Activated CD4-positive, alpha-beta T cell treated with anti-CD3 and anti-CD28 coated beads, Interleukin-2, amount 50 U/mL, for 48 hours (primary cell): ENCODE measurements at places on chromosomes 4 and X.

DNA sequence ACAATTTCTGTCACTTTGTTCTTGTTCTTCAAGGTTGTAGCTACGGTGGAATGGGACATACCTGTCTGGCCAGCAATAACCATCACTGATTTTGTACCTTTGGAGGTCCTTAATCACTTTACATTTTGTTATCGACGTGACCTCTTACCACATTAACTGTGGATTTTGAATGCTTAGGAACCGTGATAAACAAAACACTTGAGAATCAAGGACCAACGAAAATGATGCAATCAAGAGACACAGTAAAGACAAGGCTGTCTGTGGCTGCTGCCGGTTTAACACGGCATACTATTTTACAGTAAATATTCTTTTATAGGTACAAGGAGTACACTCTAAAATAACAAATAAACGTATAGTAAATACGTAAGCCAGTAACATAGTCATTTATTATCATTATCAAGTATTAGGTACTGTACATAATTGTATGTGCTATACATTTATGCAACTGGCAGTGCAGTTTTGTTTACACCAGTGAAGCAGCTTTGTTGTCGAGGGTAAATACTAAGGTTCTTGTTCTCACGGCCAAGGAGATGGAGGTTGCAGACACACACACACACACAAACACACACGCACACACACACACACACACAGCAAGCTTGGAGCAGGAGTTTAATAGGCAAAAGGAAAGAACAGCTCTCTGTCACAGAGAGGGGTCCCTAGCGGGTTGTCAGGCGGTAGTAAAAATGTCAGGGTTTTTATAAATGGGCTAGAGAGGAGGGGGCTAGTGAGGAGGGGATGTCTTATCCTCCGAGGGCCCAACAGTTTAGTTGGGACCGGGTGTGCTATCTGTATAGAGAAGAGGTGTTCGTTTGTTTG, 194.7 kb upstream of the CXorf51B start:
- no peak for DNase-seq

DNA sequence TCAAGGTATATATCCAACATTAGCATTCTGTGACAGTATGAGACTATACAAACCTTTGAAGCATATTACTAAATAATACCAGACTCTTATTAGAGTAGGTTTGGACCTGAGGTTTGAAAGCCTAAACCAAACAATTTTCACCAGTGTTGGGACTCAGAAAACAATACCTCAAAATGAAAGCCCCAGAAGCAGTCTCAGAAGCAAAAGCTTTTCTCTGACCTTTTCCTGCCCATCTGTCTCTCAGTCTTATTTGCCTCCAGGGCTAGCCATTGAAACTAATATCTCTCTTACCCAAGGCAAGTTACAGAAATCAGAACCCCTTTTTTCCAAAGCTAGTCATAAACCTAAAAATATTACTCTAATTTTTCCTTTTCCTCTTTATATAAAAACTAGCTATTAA, 163.3 kb downstream of the PTCHD1 start:
- DNase-seq, result no peak

GRCh38 chr4:89752932-89753598, 83.9 kb downstream of the SNCA start:
- DNase-seq, result no peak

DNA sequence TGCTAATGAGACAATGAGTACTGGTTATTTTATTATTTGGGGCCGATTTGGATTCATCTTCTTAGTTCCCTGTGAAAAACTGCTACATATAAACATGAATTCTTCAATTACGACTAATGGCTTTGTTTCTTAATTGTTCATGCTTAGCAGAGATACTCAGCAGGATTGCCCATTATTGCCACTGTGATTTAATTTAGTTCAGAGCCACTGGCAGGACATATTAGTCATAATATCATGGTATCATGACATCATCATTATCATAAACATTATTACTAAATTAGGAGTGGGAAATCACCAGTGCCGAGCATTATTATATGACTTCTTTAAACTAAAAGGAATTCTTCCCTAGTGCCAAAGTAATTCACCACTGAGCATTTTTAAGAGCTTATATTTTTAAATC, 201.4 kb downstream of the SPOCK3 start:
- no peak for DNase-seq

DNA sequence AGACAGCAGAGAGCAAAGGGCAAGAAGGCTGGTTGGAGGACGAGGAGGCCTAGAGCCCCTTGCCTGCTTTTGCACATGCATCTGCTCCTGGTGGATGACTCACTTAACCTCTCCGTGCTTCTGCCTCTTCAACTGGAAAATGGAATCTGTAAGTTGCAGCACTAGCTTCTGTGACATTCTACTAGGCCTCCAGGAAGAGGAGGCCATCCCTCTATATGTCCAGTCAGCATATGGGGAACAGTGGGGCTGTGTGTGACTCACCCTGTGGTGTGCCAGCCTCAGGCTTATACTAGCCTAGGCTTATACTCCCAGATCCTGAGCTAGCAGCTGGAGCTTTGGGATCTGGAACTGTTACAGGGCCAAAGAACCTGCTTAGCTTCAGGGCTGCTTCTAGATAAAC, 36.0 kb downstream of the RTL9 start:
- DNase-seq, result no peak

DNA sequence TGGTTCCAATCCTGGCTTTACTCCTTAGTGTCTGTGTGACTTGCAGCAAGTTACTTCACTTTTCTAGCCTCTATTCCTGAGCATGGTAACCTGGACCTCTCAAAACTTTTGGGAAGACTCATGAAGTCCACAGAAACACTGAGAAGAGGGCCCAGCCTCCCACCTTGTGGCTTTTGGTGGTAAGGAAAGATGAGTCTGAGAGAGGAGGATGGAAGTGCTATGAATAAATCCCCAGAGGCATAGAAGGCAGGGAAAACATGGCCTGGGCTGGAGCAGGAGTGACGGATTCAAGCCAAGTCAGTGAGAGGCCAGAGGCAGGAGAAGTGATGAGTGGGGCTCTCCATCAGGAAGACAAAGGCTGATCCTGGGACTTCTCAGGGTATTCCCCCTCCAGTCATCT, 10.9 kb upstream of the MAGEA4 start:
- DNase-seq, result no peak

GRCh38 chrX:69389101-69389501, 115.0 kb upstream of the NALF2 start:
- no peak for DNase-seq

DNA sequence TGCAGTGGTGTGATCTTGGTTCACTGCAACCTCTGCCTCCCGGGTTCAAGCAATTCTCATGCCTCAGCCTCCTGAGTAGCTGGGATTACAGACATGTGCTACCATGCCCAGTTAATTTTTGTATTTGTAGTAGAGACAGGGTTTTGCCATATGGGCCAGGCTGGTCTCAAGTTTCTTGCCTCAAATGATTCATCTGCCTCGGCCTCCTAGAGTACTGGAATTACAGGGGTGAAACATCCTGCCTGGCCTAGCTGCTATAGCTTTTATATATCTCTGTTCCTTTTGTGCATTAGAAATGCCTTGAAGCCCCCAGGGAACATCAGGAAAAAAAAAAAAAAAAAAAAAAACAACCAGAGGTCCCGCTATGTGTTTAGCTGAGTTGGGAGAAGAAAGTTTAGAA, 34.8 kb downstream of the UBE2K start:
- no peak for DNase-seq

GRCh38 chrX:31124536-31124935, 52.7 kb upstream of the FTHL17 start:
- DNase-seq, result no peak
